CD8-positive, alpha-beta memory T cell (primary cell): ENCODE measurements at places on chromosomes 2 and 18. TPM values are rescaled to one million over a fixed set of nuclear protein-coding genes. Genes with fewer than 3 reads are reported as not detected.

Gene FEV
- not detected for polyA plus RNA-seq

Gene DHRS9
- polyA plus RNA-seq = not detected

Gene LAMA1
- polyA plus RNA-seq = not detected

Gene NAPG
- polyA plus RNA-seq = 10.1 TPM

Gene MTERF4
- 46.4 TPM for polyA plus RNA-seq

Gene DSG1
- not detected for polyA plus RNA-seq

Gene TLX2
- not detected for polyA plus RNA-seq

Gene PSMA8
- polyA plus RNA-seq = 2.1 TPM

Gene PARD3B
- not detected for polyA plus RNA-seq

Gene MARCHF4
- not detected for polyA plus RNA-seq

Gene KCNG2
- not detected for polyA plus RNA-seq

Gene ALPI
- not detected for polyA plus RNA-seq

Gene DUSP19
- 0.76 TPM for polyA plus RNA-seq

Gene FBXO15
- 1.3 TPM for polyA plus RNA-seq

Gene SH3RF3
- 0.24 TPM for polyA plus RNA-seq

Gene PGAP1
- 1.5 TPM for polyA plus RNA-seq

Gene SERPINB11
- not detected for polyA plus RNA-seq

Gene SERPINB3
- polyA plus RNA-seq = not detected

Gene MOGAT1
- polyA plus RNA-seq = not detected

Gene NBEAL1
- polyA plus RNA-seq = 8.5 TPM

Gene COPS9
- 331 TPM for polyA plus RNA-seq

Gene APCDD1
- polyA plus RNA-seq = not detected

Gene CD8B2
- polyA plus RNA-seq = 10.2 TPM

Gene NEU4
- polyA plus RNA-seq = not detected
